ENCODE measurements at places on chromosomes 4 and X.

GRCh38 chr4:46445710-46446314 is 55.9 kb upstream of the GABRA2 start:
- no peak for DNase-seq

- no peak for DNase-seq
Measured at GRCh38 chrX:124274438-124275181, 57.9 kb upstream of the TEX13D start.

GRCh38 chr4:168859888-168860694 is 150.0 kb downstream of the CBR4 start:
- DNase-seq = peak; percentile 41

DNA sequence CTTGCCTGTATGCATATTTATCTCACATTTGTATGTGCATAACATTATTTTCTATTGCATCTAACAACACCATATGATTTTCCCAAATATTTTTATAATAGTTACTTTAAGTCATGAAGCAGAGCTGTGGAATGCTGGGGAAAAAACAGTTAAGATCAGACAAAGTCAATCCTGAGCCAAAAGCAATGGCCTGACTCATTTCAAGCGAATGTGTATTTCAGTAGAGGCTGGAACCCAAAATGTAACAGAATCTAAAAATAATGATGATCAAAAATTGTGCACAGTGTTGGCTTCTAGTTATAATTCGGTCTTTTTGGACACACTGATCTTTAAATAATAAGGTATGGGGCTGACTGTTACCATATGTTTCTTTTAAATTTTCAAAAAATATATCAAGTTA is 516.2 kb upstream of the ADGRL3 start:
- peak; percentile 84 for DNase-seq

- DNase-seq = peak; percentile 9
Measured at GRCh38 chr4:26839016-26839415, 21.6 kb upstream of the STIM2 start.

GRCh38 chrX:12945494-12945893 is 29.4 kb upstream of the TMSB4X start:
- no peak for DNase-seq

GRCh38 chrX:24229400-24229879 is 79.9 kb downstream of the ZFX start:
- DNase-seq = no peak

DNA sequence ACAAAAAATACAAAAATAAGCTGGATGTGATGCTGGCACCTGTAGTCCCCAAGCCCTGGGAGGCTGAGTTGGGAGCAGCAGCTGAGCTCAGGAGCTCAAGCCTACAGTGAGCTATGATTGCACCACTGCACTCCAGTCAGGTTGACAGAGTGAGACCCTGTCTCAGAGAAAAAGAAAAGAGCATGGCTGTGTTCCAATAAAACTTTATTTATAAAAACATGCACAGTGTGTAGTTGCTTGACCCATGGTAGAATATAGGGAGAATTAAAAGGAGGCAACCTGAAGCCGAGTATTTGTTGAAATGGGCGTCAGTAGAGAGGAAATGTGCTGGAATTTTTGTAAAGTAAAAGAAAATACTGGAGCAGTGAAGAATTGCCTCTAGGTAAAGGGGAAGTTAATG is 27.0 kb downstream of the GYG2 start:
- no peak for DNase-seq

- DNase-seq = peak; percentile 9
Measured at GRCh38 chrX:3815896-3816664, 102.6 kb upstream of the PRKX start.

DNA sequence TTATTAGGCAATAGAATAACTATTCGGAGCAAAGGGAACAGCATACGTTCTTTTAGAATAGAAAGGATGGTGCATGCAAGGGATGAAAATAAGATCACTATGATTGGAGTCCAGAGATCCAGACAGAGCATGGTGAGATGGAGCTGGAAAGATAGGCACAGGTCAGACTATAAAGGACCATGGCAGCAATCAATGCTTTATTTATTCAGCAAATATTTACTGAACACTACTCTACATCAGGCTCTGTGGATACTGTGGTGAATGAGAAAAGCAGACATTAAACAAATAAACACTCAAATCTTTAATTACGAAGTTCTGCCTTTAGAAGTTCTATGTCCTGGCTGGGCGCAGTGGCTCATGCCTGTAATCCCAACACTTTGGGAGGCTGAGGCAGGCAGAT is 44.7 kb upstream of the ACSL4 start:
- DNase-seq = no peak

DNA sequence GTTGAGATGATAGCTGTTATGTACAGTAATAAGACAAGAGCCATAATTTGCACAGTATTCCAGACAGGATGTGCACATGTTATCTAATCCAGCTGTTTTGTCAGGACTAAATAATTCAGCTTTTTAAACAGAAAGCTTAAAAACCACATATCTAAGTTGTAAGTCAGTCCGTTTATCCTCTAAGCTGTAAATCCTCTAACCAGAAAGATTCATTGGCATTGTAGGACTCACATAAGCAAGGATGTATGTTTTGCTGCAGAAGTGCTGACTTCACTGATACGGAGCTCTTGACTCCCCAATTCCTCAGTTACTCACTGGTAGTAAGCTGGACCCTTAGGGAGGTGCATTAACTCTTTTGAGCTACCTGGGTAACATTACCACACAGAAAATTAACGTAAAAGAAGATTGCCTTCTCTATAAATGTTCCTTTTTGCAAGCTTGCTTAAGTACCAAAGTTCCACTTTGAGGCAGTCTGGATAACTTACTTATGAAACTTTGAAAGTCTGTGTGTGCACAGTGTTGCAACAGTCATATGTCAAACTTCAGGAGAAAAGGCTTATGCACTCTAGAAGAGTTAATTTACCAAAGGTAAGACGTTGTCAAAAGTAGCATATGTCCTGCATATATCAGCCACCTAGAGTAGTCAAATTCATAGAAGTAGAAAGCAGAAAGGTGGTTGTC is 58.3 kb upstream of the MAGEB2 start:
- DNase-seq = no peak

- DNase-seq = no peak
Measured at GRCh38 chr4:76969495-76969894, 19.9 kb downstream of the SEPTIN11 start.

DNA sequence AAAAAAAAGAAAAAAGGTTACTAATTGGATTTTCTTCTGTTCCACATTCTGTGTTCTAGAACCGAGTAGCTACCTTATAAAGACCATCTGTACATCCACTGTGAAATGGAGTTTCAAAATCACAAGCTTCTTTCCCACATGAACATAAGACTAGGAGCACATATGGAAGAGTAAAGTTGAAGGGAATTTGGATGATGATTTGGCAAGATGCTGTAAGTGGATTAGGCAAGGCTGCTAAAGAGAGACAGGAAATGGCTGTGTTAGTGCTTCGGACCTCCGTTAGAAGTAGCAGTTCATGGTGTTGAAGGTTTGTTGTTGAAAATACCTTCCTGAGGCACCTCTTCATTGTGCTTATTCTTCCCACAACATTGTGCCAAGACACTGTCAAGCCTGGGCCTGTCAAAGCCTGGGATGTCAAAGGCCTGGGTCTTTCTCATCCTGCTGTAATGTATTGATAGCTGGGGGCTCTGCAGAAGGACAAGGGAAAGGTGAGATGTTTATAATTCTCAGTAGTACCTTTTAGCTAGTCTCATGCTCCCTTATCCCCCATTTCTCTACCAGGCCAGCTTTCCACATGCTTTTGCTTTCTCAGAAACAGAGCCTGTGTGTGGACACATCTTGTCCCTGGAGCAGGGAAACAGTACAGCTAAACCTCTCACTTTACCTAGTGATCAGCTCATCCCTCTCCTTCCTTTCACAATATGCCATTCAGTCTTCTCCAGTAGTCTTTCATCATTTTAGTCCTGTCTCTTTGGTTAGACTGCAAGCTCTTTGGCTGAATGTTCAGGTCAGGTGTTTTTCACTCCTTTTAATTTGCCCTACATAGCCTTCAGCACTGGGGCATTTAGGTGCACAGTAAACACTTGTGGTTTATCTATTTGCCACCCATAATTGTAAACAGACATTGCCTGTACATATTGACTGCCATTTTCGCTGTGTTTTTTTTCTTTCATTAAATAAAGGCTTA is 37.9 kb upstream of the CYP2U1 start:
- DNase-seq = no peak

DNA sequence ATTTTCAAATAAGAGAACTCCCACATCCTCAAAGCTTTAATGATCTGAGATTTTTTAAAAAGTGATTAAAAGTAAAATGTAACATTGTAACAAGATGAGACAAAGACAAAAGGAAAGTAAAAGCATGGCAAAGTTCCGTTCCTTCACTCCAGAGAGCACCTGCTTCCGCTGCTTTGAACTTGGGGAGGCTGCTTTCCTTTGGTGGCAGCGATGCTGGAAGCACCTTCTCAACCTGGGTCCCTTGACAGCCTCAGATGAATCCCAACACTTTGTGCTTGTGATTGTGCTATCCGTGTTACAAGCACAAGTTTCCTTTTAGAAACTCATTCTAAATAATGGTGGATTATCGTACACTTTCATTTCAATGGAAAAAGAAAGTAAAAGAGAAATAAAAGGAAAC is 59.7 kb downstream of the HADH start:
- no peak for DNase-seq

DNA sequence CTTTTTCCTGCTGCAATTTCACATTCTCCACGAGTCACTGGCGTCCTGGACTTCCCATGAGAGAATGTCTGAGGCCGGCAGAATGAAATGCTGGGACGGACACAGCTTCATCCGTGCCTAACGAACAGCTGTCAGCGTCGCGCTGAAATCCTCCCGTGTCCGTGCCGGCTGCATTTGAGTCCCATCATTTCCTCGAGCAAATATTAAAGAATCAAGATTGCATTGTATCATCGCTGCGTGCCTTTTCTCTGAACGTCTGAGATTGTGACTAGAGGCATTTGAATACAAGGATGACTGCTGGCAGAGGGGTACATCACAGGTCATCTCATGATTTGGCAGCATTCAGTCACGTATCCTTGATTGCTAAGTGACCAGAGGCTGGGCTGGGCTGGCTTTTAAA is 279.9 kb downstream of the ASMT start:
- no peak for DNase-seq

GRCh38 chr4:120228086-120228485 is 161.4 kb upstream of the MAD2L1 start:
- DNase-seq = no peak

DNA sequence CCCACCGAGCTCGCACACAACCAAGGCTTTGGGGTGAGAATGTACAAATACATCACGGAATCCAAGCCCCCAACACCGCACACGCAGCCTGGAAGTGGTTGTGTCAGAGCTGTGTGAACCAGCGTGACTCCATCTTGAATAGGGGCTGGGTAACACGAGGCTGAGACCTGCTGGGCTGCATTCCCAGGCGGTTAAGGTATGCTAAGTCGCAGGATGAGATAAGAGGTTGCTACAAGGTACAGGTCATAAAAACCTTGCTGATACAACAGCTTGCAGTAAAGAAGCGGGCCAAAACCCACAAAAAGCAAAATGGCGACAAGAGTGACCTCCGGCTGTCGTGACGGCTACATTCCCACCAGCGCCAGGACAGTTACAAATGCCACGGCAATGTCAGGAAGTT is 258.4 kb downstream of the DHRSX start:
- DNase-seq = no peak

DNA sequence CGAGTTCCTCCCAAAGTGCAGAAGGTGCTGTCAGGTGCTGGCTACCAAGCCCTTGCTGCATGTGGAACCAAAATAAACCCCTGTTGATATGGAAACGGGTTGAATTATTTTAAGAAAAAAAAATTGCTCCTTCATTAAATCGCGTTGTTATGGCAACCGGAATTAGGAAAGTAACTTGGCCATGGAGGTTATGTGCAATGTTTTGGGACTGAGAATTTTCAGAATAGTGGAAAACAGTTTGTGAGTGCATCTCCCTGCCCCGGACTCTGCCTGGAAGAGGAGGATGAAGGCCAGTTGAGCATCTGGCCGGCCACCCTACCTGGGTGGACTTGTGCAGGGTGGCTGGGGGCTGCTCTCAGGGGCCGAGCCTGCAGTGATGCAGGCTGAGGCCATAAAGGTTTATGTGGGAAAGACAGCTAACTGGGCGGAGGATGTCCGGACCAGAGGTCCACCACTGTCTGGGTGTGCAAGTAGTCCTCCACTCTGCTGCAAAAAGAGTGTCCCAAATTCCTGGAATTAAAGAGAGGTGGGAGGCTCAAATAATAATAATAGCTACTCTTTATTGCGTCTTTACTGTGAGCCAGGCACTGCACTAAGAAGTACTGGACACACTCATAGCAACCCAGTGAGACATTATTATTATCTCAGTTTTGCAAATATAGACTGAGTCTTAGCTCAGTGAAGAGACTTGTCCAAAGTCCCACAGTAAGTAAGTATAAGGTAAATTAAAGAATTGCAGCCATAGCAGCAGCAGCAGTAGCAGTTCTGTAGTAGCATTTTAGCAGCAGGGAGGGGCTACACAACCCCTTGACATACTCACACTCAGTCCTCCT is 20.6 kb downstream of the RTL5 start:
- DNase-seq = no peak

- DNase-seq = no peak
Measured at GRCh38 chrX:1390621-1391369, 1.1 kb downstream of the SLC25A6 start.

GRCh38 chr4:139279760-139280620 is at the start of gene MGARP:
TSS of gene MGARP (minus strand) at chr4:139280225. CDS start at chr4:139280158, 67 bp downstream.
- DNase-seq = no peak

GRCh38 chr4:116391020-116391419 is 694.4 kb downstream of the TRAM1L1 start:
- no peak for DNase-seq

DNA sequence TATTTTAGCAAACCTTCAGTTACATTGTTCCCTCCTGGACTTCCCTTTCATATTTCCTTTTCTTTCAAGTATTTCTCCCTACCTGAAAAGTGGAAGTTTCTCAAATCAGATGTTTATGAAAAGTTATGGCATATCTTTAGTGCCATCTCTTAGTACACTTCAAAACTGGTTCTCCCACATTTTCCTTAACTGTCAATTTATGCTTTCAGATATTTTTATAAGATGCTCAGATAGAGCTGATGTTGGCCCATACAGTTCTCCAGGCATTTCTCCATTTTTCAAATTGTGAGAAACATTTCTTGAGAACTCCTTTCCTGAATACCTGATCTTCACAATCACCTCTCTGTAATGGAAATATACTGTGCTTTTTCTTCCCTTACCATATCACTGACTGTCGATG is 32.5 kb upstream of the AP1AR start:
- no peak for DNase-seq

DNA sequence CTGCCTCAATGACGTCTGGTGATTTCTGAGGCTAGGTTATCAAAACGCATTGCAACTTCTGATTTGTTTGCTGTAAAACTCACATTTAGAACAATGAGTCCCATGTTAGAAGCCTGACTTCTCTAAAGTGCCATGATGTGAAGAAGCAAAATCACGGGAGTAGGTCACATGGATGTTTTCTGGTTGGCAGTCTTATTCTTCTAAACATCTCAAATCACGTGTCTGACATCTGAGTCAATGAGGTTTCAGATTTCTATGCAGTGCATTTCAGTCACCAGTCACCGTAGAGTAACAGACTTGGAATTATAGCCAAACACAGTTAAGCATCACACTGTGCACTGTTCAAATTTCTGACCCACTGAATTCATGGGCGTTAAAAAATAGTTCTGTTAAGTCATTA is 482.1 kb downstream of the TMA16 start:
- DNase-seq = no peak

Measured in HFFc6 (cell line).